ENCODE measurements at places on chromosomes 7 and 10.

GRCh38 chr10:8790390-8790789 is 735.9 kb downstream of the GATA3 start:
- DNase-seq, result no peak

DNA sequence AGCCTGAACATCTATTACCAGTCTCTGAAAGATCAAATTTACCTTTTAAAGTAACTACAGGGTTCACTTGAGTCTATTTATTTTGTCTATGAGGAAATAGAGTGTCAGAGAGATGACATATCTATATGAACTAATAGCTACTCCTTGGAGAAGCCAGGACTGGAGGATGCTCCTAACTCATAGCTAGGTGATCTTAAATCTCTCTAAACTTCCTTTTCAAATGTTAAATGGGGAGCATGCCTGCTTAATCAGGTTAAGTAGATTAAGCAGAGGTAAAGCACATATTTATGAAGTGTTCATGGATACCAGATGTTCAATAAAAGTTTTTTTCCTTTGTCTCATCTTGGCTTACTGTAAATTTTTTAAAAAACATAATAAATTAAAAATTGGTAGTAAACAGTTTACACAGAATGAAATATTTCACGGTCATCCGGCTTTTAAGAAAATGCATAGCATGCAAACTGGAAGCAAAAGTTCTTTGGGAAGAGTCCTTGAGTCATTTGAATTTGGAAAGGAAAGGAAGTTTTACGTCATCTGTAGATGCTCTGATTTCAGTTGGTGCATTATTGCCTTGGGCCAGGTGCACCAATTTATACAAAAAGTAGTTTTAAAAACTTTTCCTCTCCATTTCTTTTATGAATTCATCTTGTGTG is 155.1 kb downstream of the BICC1 start:
- no peak for DNase-seq

DNA sequence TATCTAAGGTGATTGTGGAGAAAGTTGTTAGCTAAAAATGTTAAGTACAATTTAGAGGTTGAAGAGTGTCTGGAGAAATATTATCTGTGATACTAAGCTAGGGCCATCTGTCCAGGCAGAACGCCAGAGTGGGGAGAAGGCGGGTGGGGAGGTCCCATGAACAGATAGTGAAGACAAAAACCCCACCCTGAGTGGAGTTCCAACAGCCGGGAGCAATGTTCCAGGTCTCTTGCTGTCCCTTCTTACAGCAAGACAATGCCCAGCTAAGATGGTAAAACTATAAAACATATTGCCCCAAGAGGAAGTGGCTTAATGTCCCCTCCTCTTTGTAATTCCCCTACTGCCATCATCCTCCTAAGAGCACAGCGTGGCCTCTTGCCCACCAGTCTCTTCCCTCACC is 10.4 kb upstream of the IL15RA start:
- no peak for DNase-seq

DNA sequence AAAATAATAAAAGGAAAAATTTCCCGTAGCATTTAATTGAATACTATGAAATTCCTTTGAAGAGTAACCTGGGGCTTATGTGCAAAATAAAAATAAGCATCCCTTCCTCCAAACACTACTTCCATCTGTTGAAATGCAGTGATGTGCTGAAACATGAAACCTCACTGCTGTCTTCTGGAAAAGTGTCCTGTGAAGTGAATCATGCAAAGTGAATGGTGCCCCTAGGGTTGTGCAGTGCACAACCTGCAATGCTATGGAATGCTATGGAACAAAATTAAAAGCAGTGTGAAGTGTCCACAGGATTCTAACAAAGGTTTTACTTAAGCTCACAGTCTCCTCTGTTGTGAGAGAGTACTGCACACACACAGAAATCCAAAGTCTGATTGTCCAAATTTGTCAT is 480.9 kb downstream of the ETV1 start:
- DNase-seq, result no peak

DNA sequence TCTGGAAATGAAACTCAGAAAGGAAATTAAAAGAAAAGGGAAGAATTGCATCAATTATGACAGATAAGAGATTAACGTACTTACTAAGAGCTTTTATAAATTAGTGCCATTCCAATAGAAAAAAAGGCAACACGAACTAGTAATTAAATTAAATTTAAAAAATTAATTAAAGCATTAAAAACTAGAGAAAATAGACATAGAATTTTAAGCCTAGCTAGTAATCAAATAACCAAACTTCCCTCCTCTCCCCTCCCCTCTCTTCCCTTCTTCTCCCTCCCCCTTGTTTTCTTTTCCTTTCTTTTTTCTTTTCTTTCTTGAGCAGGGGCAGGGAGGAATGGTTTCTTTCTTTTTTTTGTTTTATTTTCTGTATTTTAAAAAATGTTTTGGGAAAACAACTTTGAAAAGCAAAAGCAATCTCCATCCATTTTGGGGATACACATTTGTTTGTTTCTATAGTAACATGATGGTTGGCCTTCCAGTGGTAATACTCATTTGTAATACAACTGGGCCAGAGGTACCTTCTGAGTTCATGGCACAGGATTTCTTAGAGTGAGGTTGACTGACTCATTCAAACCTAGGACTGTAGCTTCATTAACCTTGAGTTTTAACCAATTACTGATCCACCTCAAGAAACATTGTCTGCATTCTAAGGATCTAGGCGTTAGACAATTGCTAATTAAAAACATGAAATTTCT is 132.6 kb downstream of the ST7 start:
- no peak for DNase-seq
